ENCODE measurements at places on chromosomes 1 and 21. TPM values are rescaled to one million over a fixed set of nuclear protein-coding genes. Genes with fewer than 3 reads are reported as not detected.

Gene ELAPOR1
- total RNA-seq: 0.23 TPM

Gene SIK1
- total RNA-seq: 0.12 TPM

Gene KCNH1
- 0.12 TPM for total RNA-seq

Gene KANK4
- not detected for total RNA-seq

Gene CELSR2
- total RNA-seq: 1.1 TPM

Gene NDUFS5
- total RNA-seq: 777 TPM

Gene TEDDM1
- total RNA-seq: not detected

Gene KIAA0040
- total RNA-seq: 0.47 TPM

Gene NBPF1
- 36.2 TPM for total RNA-seq

Gene FABP3
- 19.1 TPM for total RNA-seq

Gene WARS2
- total RNA-seq: 17.8 TPM

Gene MAP10
- 0.94 TPM for total RNA-seq

Gene AMY1B
- not detected for total RNA-seq

Gene PRDX6
- 175 TPM for total RNA-seq

Gene SLFNL1
- total RNA-seq: 0.35 TPM

Gene OR10K1
- not detected for total RNA-seq

Gene OR2M3
- not detected for total RNA-seq

Gene FCGR3B
- not detected for total RNA-seq

Gene CLIC6
- 0.23 TPM for total RNA-seq

Gene JMJD4
- total RNA-seq: 31.1 TPM

Gene FCRLB
- 0.83 TPM for total RNA-seq

Gene HSD3B2
- not detected for total RNA-seq

Gene RAB25
- not detected for total RNA-seq

Gene OPTC
- total RNA-seq: not detected

Gene CSMD2
- total RNA-seq: 3.7 TPM

Gene BCAR3
- 26.3 TPM for total RNA-seq

Gene CHAF1B
- total RNA-seq: 1.2 TPM

Gene ATAD3A
- 20.5 TPM for total RNA-seq

Gene FMO2
- 6.2 TPM for total RNA-seq

Gene CD101
- under 0.01 TPM for total RNA-seq

Gene DYRK1A
- total RNA-seq: 52.3 TPM

Gene ADORA1
- total RNA-seq: under 0.01 TPM

Gene DDR2
- 276 TPM for total RNA-seq

Gene C21orf58
- total RNA-seq: 2.6 TPM

Gene SLC19A2
- 6.8 TPM for total RNA-seq

Gene PROK1
- not detected for total RNA-seq

Gene MFAP2
- total RNA-seq: 79.5 TPM

Gene C1orf116
- not detected for total RNA-seq

Gene LEFTY2
- 0.08 TPM for total RNA-seq

Gene ORC1
- total RNA-seq: 1.9 TPM

Gene AKT3
- total RNA-seq: 45.4 TPM

Gene CFHR3
- total RNA-seq: not detected

Gene CCDC27
- total RNA-seq: not detected

Gene AKNAD1
- total RNA-seq: not detected

Gene MIXL1
- not detected for total RNA-seq

Gene NSL1
- 10.5 TPM for total RNA-seq

Gene DR1
- total RNA-seq: 13.8 TPM

Gene BTBD8
- 5.1 TPM for total RNA-seq

Gene NHLH1
- not detected for total RNA-seq

Gene BNIPL
- 0.08 TPM for total RNA-seq

Gene PIGM
- total RNA-seq: 1.6 TPM

Gene CD55
- total RNA-seq: 16.5 TPM

Gene THRAP3
- 82.2 TPM for total RNA-seq

Gene HIVEP3
- total RNA-seq: 3.8 TPM

Gene SH3BGR
- 0.94 TPM for total RNA-seq

Gene KRTAP21-2
- not detected for total RNA-seq
